ENCODE measurements at places on chromosomes 11 and 22.
A peak's percentile ranks its signal among the peaks of the same experiment; 100 is the strongest.

- no peak for DNase-seq
These were observed 10.1 kb downstream of the MCM5 start for GRCh38 chr22:35409783-35410662.

DNA sequence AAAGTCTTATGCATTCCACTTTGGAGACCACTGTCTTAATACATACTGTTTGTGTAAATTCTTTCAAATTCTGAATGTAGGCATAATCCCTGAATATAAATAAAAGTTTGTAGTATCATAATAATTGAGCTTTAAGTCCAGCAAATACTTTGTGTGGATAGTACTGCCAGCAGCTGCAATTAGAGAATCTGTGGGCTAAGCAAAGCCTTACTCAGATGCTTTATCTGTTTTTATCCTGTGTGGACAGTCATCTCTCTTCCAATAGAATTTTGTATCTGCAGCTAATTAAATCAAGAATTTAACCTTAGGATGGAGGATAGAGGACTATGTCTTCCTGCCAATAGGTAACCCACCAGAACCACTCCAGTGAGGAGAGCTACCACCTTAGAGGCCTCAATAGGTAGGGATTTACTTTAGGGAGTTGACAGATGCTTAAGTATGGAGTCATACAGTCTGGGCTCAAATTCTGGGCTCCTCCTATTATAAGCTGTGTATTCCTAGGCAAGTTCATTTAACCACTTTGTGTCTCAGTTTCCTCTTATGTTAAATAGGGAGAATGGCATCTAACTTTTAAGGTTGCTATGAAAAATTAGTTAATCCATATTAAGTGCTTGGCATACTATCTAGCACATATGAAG lies 71.1 kb downstream of the STIM1 start:
- no peak for DNase-seq

DNA sequence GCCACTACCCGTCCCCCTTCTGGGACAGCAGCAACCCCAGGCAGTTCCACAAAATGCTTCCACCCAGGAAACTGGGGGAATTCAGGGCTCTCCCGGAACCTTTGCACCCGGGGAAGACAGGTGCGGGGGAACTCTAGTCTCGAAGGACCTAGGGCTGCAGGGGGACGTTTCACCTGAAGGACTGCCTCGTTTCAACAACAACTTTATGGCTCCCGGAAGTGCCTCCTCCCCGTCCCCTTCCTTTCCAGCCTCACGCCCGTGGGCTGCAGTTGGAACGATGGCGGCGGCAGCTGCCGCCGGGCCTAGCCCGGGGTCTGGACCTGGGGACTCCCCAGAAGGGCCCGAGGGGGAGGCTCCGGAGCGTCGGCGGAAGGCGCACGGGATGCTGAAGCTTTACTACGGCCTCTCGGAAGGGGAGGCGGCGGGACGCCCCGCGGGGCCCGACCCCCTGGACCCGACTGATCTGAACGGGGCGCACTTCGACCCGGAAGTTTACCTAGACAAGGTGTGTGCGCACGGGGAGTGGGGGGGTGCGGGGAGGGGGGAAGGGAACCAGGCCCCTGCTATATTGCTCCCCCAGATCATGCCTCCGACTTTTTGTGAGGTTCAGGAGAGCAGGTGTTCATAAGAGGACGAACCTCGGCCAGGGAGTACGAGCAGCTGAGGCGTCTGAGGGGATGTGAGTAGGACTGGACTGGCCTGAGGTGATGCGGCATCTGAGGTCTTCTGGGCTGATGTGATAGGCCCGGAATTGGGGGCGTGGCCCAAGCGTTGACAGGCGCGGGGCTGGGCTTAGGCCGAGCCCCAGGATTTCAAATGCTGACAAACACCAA lies at the start of gene VPS51:
Gene VPS51, plus strand, starts transcription at position 241 of the 833 bp plus-strand sequence. Its CDS starts 37 bp downstream, at position 278.
- peak; percentile 90 for DNase-seq

DNA sequence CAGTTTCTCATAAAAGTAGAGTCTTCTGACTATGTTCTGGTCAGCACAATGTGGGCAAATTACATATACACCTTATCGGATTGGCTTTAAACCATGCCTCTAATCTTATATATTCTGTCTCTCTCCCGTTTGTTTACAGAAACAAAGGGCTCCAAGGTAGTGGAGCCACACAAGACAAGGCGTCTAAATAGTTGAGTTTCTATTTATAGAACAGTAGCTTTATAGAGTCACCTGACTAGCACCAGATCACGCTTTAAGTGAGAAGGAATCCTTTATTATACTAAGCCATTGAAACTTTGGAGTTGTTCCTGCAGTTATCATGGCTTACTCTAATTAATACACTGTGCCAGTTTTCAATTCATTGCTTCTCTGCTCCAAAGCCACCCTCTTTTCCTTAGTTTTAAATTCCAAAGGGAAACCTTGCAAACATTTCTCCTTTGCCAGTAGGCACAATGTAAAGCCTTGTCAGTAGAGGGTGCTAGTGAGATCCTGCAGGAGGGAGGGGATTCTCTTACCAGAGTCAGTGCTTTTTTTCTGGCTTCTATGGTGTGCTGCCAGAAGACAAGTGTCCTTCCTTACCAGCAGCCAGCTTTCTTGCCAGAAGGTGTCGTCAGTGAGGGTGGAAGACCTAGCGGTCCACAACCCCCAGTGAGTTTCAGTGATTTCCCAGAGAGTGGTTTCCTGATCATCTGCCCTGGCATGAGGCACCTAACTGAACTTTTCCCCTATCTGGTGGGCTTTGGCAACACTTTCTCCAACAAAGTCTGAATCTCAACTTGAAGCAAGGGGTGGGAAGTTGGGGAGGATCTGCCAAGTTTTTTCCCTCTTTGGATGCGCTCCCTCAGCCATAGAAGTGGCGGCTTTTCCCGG lies 71.7 kb downstream of the RAB38 start:
- DNase-seq = no peak

- DNase-seq = peak; percentile 68
These were observed 25.0 kb upstream of the KCNQ1OT1 start for GRCh38 chr11:2724653-2725367.

DNA sequence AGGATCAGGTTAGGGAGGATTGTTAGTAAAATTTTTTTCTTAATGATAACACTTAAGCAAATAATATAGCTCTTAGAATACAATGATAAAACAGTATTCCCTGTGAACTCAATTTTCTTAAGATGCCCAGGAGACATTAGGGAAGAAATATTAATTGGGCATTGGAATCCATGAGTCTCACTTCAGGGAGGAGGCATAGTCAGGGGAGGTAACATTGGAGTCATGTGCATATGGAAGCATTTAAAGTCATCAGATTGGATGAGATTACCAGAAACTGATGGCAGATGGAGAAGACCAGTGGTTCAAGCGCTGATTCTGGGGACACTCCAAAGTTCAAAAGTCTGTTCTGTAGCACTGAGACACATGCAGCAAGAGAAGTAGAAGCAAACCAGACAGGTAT lies at the start of gene OR9G1:
Gene OR9G1, plus strand, starts transcription at position 301 of the 400 bp plus-strand sequence. CDS start 1,293 bp downstream, outside the sequence.
- no peak for DNase-seq

GRCh38 chr11:133794205-133794604 lies 51.1 kb downstream of the SPATA19 start:
- DNase-seq = no peak

DNA sequence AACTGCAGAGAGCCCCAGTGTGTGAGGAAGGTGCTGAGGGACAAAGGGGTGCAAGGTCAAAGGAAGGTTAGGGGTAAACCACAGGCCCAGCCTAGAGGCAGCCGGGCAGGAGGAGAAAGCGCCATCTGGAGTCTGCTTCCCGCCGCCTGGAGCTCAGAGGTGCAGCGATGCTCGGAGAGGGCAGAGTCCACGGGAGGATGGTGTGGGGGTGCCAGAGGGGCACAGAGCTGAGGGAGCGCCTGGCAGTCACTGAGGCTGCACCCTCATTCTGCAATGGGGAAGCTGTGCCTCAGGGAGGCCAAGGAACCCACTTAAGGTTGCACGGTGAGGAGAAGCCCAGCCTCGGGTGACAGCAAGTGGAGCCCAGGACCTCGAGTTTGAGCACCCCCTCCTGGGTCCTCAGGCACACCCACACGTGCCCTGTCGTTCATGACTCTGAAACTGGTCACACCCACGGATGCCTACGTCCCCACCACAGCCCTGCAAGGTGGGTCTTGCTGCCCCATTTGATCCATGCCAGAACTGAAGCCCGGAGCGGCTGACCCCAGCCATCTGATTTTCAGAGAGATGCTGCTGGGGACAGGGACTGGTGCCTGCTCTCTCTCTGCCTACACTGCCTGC lies 1.6 kb downstream of the IL2RB start:
- no peak for DNase-seq

DNA sequence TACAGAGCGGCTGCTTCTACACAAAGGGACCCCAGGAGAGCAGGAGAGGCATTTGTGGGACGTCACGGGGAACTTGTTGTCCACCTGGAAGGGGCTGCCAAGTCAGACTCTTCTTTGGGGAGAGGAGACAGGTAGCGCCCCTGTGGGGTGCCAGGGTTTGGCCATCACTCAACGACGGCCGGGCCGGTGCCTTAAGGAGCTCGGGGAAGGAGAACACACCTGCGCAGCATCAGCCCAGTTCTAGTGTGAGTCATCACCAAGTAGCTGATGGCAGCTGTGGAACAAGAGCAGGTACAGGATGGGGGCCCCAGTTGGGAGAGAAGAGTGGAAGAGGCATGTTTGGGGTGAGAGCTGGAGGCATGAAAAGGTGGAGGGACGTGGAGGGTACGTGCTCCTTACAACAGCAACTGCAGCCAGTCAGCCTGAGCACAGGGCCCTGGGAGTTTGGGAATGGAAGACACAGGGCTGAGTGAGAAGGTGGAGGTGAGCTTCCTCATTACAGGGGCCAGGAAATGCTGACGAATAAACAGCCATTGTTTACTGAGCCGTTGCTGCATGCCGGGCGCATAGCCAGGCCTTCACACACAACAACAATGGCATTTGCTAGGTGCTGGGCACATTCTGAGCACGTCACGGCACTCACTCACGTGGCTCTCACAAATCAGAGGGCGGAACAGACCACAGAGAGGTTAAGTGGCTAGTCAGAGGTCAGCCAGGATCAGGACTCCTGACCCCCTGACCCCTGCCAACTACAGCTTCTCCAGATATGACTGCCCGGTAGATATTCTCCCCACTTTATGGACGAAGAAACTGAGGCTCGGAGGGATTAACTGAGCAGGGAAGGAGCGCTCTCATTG lies 29.1 kb upstream of the TP53I11 start:
- no peak for DNase-seq

GRCh38 chr22:33919391-33920196 lies 682 bp downstream of the LARGE1 start:
- DNase-seq = peak; percentile 19

DNA sequence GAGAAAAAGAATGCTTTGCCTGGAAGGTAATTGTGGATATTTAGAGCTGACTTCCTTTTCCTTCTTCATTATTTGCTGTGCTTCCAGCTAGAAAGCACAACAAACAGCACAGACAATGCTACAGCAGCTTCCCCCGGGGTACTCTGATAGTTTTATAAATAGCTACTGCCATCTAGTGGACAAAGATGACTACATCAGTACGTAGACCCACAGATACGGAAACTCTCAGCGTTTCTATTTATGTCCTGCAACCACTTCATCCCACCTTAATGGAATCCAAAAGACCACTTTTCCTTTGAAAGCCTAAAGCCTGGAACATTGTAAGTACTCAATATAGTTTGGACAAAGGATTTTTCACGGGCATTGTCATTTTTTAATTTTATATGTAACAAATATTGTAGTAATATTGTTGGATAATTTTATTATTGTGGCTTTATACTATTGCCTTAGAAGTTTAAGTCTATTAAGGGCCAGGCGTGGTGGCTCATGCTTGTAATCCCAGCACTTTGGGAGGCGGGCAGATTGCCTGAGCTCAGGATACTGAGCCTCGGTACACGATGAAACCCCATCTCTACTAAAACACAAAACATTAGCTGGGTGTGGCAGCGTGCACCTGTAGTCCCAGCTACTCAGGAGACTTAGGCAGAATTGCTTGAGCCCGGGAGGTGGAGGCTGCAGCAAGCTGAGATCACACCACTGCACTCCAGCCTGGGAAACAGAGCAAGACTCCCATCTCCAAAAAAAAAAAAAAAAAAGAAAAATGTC lies 7.5 kb downstream of the HSPA8 start:
- peak; percentile 74 for DNase-seq

GRCh38 chr11:57323855-57324153 lies 948 bp downstream of the TNKS1BP1 start:
- no peak for DNase-seq

DNA sequence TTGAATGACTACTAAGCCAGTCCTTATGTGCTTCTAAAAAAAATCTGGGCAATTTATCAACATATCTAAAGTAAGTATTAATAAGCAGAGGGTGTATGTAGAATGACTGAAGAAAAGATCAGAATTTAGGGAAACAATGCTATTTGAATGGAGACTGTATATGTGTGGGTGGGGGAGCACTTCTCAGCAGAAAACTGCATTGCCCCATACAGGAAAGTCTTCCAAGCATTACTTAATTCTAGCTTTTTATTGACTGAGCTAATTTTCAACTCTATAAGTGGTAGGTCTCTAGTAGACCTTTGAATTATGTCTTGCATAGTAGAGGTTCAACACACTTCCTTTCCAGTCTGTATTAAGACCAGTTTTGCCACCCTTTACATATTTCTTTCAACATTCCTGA lies 41.7 kb downstream of the CASP12 start:
- no peak for DNase-seq

- DNase-seq = no peak
These were observed 244.2 kb downstream of the ETS1 start for GRCh38 chr11:128343135-128343514.

GRCh38 chr22:23184100-23184763 lies 3.9 kb downstream of the BCR start:
- no peak for DNase-seq

DNA sequence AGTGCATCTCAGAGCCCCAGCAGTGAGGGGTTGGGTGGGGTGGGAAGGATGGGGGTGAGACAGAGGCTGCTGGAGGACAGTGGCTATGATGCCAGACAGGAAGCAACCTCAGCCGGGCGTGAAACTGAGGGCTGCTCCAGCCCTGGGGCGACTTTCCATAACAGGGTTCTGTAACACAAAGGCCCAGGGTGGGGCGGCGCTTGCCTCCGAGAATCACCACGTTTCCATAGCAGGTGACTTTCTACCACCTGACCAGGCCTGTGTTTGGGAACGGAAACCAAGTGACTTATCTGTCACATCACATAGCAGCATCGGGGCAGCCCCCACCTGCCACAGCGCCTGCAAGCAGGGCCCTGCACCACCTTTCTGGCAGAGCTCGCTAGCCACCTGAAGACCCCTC lies 85.8 kb downstream of the TRMU start:
- no peak for DNase-seq

GRCh38 chr22:19434401-19434800 lies 2.1 kb downstream of the MRPL40 start:
- no peak for DNase-seq

DNA sequence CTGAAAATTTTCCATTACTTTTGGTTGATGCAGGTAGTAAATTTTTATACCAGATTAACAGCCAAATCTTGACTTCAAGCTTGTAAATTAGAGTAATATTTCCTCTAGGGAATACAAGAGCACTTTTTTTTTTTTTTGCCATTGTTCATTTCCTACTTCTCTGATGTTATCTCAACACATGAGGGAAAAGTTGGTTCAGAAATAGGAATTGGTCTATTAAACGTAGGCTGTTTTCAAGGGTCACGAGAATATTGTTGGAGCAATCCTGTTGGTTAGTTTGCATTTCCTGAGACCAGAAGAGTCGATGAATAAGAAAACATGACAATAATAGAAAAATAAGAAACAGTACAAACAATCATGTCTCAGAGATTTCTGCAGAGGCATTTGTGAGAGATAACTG lies 453.9 kb upstream of the CCDC179 start:
- DNase-seq = no peak
